Activated T-helper 17 cell treated with anti-CD3 and anti-CD28 coated beads, Interleukin-2, amount 50 U/mL, for 72 hours (primary cell): ENCODE measurements at places on chromosomes 13 and 19. TPM values are rescaled to one million over a fixed set of nuclear protein-coding genes. Genes with fewer than 3 reads are reported as not detected.

Gene ZNF177
- 0.35 TPM for total RNA-seq

Gene ZNF442
- 0.56 TPM for total RNA-seq

DNA sequence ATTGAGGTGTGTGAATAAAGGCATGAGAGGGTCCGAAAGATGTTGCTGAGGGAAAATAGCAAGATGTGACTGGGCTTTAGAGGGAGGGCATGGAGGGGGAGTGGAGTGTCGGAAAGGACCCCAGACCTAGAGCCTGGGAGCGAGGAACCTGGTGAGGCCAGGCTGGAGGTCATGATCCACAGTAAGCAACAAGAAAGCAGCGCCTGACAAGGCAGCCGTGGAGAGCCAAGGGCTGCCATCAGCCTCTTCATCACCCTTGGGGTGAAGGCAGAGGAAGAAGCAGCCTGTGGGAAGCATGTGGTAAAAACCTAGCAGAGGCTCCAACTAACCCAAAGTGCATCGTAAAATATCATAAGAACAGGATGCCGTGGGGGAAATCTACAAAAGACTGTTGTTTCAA, 162.8 kb upstream of the SOX1 start:
- H3K27me3 ChIP-seq: no peaks in the 10 kb centered on the region
- ATAC-seq: no peak
- H3K27ac ChIP-seq: no peak overlapping the region

Gene CBARP
- 1.4 TPM for total RNA-seq

Gene RFPL4A
- not detected for total RNA-seq

DNA sequence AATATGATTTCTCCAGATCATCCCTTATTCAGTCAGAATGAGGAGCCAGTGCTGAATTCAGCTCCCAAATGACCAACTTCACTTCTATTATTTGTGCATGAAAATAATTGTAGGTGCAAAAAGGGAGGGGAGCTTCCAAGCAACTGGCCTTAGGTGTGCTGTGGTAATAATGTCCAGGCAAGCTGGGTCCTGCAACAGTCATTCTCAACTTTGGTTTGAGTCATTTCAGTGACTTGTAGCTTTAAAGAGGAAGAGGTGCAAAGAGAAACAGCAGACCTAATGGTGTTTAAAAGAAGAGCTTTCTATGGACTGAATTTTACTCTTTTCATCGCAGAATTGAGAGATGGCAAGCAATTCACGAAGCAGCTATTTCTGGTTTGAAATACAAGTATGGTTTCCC, 29.2 kb upstream of the FGF9 start:
- H3K36me3 ChIP-seq: no peaks in the 10 kb centered on the region
- H3K4me3 ChIP-seq: no peak overlapping the region
- H3K4me1 ChIP-seq: no peaks in the 10 kb centered on the region
- H3K27ac ChIP-seq: no peak overlapping the region
- H3K27me3 ChIP-seq: no peaks in the 10 kb centered on the region

Gene FFAR2
- not detected for total RNA-seq

Gene MCEMP1
- not detected for total RNA-seq

GRCh38 chr13:94305463-94305862, 174.0 kb downstream of the DCT start:
- ATAC-seq: no peak
- H3K4me3 ChIP-seq: no peak overlapping the region
- no peak overlapping the region for H3K27ac ChIP-seq
- no peaks in the 10 kb centered on the region for H3K4me1 ChIP-seq

Gene CHAF1A
- total RNA-seq: 67.9 TPM

Gene GRIN3B
- total RNA-seq: not detected

DNA sequence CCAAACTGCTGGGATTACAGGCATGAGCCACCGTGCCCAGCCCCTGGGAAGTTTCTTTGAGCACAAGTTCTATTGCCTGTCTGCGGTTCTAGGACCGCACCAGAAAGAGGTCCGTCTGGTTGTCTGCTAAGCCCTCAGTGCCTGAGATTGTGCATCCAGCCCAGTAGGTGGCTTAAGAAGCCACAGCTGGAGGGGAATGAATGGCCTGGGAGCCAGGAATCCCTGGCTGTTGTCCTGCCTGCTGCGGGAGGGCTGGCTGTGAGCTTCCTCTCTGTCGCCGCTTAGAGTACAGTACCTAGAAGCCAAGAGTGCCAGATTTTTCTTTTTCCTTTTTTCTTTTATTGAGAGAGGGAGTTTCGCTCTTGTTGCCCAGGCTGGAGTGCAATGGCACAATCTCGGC, 4.2 kb upstream of the TYK2 start:
- peaks cover 8% of the 10 kb centered on the region for H3K4me1 ChIP-seq
- H3K27ac ChIP-seq: no peak overlapping the region
- no peak for ATAC-seq
- H3K27me3 ChIP-seq: no peaks in the 10 kb centered on the region

GRCh38 chr19:16066611-16067104, 9.6 kb upstream of the TPM4 start:
- peaks cover 19% of the 10 kb centered on the region for H3K4me1 ChIP-seq
- H3K27ac ChIP-seq: peak overlapping the region; percentile 72

DNA sequence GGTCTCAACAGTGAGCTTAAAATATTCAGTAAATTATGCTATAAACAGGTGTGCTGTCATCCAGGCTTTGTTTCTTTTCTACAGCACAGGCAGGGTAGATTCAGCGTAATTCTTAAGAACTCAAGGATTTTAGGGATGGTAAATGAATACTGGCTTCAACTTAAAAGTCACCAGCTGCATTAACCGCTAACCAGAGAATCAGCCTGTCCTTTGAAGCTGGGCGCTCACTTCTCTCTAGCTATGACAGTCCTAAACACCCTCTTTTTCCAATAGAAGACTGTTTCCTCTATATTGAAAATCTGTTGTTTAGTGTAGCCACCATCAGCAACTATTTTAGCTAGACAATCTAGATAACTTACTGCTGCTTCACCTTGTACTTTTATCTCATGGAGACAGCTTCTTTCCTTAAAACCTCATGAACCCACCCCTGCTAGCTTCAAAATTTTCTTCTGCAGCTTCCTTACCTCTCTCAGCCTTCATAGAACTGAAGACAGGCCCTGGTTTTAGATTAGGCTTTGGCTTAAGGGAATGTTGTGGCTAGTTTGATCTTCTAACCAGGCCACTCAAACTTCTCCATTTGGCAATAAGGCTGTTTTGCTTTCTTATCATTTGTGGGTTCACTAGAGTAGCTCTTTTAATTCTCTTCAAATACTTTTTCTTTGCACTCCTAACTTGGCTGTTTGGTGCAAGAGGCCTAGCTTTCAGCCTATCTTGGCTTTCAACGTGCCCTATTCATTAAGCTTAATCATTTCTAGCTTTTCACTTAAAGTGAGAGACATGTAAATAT, 89.5 kb downstream of the USP12 start:
- H3K36me3 ChIP-seq: peaks cover 81% of the 10 kb centered on the region
- H3K27me3 ChIP-seq: no peaks in the 10 kb centered on the region
- H3K27ac ChIP-seq: peak overlapping the region; percentile 48
- H3K4me3 ChIP-seq: no peak overlapping the region
- no peak for ATAC-seq

DNA sequence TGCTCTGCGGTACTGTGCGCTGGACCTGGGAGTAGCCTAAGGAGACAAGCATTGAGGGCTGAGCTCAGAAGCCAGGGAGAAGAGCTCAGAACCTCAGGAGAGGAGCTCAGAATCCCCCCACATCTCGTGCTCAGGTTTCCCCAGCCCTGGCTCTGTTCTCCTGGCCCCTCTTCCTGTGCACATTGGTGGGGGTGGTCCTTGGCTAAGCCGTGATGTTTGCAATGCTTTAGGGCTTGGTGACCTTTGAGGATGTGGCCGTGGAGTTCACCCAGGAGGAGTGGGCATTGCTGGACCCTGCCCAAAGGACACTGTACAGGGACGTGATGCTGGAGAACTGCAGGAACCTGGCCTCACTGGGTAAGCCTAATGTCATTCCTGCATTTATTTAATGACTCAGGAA, 6.6 kb downstream of the ZNF557 start:
- peaks cover 9% of the 10 kb centered on the region for H3K4me1 ChIP-seq
- H3K36me3 ChIP-seq: peaks cover 97% of the 10 kb centered on the region
